ENCODE measurements at places on chromosomes 1 and 21. TPM values are rescaled to one million over a fixed set of nuclear protein-coding genes. Genes with fewer than 3 reads are reported as not detected.

DNA sequence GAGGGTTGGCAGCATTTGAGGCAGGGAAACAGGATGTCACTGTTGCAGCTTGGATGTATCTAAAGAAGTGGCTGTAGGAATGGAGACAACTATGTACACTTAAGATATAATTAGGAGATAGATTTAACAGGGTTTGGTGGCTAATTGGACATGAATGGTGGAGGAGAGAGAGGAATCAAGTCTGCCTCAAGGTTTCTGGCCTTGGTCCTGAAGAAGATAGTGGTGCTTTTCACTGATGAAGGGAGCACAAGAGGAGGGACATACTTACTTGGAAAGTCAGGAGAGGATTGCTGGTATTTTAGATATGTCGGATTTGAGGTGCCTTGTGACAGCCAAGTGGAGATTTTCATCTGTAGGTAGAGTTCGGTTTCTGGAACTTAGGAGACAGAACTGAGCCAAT lies 123.9 kb downstream of the ST6GALNAC3 start:
- no peak for DNase-seq

RXFP4 gene
- total RNA-seq: not detected

GRCh38 chr1:36737038-36737555 lies 254.4 kb upstream of the CSF3R start:
- no peak for DNase-seq

GRCh38 chr1:204359474-204360255 lies at the start of gene PLEKHA6:
Gene PLEKHA6, minus strand, starts transcription at chr1:204359929. Its CDS starts 86,202 bp downstream, at chr1:204273727.
- no peak for DNase-seq

- no peak for DNase-seq
Observed at GRCh38 chr1:185560760-185561159, 173.4 kb upstream of the HMCN1 start.

DNA sequence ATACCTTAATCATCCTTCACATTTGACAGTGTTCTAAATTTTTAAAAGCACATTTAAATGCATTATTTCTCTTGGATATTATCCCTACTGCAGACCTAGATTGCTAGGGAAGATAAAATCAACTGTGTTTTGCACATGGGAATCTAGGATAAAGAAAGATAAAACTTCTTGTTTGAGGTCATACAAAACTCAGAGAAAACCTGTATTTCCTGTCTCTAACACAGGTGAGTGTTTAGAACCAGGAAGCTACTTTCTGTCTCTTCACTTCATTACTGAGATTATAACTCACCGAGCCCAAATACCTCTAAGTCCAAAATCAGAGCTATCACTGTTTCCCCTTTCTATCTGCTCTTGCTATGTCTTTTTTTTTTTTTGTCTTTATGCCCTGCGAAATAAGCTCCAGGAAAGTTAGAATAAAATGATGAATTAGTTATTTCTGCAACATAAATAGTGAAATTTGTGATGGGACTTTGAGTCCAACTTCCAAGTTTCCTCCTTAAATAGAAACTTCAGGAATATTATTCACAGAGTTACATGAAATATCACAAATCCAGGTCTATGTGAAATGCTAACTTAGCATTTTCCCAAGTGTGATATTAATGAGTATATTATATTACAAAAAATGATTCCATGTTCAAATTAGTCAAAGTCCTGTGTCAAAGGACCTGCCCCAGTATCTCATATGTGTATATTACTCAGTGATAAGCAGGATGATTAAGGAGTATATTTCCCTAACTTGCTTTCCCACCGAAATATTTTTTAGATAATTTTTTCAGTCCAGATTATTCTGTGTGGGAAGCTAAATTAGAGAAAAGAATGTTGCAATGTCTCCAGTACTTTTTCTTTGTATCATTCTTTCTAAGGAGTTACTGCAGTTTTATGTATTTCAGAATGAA lies 226.4 kb downstream of the PLA2G4A start:
- no peak for DNase-seq

- peak; percentile 89 for DNase-seq
Observed at GRCh38 chr1:116498789-116499628, 71.8 kb downstream of the CD58 start.

DNA sequence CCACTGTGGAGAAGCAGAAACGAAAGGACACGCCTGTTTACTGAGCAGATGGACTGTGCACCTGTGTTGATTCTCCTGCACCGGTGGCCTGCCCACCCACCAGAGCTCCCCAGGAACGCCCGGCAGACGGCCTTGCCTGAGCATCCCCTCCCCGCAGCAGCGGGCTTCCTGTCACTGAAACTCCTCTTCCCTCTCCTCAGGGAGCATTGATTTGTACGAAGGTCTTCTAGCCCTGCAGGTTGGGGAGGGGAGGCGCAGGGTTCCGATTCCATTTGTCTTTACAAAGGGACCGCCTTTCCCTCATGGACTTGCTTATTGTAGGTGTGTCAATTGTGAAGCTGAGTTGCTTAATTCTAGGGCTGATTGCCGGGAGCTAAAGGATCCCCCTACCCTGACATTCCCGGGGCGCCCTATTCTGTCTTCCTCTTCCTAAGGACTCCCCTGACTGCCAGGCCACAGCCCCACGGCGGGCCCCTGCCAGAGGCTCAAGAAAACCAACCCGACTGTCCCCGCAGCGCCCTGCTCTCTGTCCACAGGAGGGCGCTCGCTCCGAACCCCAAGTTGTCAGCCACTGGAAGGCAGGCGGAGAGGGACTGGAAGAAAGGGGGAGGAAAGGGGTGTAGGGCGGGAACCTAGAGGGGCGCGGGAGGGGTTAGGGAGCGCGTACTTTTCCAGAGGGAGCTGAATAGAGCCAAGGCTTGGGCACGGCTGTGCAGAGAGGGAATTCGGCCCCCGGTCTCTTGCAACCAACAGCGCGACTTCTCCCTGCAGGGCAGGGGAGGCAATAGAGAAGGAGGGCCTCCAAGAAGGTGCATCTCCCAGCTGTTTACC lies 2.8 kb downstream of the S100A6 start:
- peak; percentile 77 for DNase-seq

DEPDC1 gene
- total RNA-seq: 27.6 TPM

DNA sequence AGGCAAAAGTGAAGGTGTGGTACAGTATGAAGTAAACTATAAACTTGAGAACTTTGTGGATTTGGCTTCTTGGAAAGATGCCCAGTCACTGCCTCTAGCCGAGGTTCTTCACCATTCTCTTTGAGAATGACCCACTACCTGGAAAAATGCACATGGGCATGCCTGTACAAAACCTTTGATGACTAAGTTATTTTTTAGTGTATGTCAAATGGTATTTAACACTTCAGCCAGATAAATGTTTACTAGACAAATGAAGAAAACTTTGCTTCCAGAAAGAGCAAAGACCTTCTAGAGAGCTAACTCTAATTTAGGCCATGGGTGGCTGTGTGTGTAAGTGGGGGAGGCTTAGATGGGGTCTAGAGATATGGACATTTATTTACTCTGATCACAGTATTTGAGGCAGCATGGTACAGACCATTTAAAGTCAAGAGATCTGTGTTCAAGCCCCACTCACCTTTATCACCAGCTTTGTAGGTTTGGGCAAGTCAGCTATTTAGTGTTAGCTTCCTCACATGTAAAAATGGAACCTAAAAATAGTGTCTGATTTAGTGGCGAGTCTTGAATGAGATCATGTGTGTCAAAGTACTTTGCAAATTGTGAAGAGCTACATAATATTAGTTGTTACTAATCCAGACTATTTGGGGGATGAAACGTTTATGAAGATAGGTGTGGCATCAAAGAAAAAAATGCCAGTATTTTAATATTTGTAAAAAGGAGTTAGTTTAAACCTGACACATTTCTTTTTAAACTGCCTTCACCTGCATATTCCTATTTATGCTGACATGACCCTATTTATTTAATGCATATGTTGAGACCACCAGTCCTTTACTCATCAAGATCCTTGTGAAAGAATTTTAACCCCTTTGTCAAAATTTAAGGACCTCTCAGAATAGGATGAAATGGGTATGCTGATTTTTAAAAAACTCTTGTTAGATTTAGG lies 20.2 kb downstream of the NFYC start:
- DNase-seq: no peak

AGBL4 gene
- not detected for total RNA-seq

- DNase-seq: no peak
Observed at GRCh38 chr1:46592823-46593222, 11.2 kb downstream of the MKNK1 start.

GRIK1 gene
- 0.11 TPM for total RNA-seq

- DNase-seq: no peak
Observed at GRCh38 chr21:25772686-25773085, 37.9 kb downstream of the GABPA start.

COL8A2 gene
- total RNA-seq: not detected

OPRD1 gene
- total RNA-seq: not detected

- no peak for DNase-seq
Observed at GRCh38 chr1:172704001-172704400, 45.1 kb downstream of the FASLG start.

CPLANE2 gene
- 4.9 TPM for total RNA-seq

GRCh38 chr1:212769459-212770167 lies 22.0 kb downstream of the NSL1 start:
- DNase-seq: no peak

DNA sequence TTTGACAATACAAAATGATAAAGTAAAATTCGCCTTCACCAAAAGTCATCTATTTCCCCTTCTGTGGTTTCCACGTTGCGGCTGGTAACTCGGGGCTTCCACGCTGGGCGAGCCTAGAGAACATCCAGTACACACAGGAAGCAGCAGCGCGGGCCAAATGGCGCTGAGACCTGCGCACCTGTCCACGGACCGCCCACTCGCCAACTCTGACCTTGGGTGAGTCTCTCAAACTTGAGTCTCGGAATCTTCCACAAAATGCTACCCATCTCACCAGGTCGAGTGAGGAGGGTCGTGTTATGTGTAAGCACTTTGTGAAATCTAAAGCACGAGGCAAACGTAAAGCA lies 820 bp upstream of the TTF2 start:
- DNase-seq: peak; percentile 40

GRCh38 chr21:28828981-28829380 lies 163.7 kb downstream of the LTN1 start:
- DNase-seq: no peak

DNA sequence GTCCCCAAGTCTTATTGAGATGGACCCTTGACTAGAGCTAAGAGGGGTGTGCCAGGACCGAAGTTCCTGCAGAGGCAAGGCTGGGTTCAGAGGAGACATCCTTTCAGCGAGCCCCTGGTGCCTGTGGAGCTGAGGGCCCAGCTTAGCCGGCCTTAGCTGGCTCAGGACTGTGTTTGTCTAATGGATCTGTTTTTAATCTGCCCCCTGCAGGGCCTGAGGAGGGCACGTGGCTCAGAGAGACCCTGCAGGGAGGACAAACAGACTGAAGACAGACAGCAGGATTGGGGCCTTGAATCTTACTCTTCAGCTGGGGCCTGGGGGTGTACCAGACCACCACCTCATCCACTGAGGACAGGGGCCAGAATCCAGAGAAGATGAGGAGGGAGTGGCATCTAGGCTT lies 1.6 kb downstream of the CRABP2 start:
- DNase-seq: no peak

DNA sequence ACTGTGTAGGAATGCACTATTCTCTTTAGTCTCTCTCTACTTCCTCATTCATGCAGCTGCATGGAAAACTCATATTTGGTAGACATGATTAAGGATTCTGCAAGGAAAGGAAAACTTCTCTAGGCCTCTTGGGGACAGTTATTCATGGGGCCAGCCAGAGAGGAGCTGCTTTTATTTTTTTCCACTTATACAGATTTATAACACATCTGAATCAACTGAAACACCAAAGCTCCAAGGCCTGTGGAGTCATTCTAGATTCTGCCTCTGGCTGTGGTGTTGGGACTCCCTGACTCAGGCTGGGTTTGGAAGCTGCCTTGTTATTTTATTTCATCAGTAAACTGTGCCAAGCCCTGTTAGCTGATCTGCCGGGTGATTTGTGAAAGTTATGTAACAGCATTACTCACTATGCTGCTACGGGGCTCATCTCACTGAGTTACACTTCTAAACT lies 83.9 kb upstream of the EDEM3 start:
- DNase-seq: no peak

DNA sequence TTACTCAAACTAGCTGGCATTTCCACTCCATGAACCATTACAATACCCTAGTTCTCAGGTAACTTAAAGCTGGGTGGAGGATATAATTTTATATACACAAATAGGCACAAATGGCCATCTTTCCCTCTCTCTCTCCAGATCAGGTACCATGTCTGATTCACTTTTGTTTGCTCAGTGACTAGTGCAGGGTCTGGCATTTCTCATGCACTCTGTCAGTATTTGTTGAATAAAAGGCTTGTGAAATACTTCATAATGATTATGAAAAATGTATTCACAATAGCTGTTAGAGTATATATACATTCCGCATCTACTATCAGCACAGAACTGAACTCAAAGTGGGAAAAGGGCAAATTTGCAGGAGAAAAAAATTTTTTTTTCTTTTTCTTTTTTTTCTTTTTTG lies 510.2 kb upstream of the USP24 start:
- no peak for DNase-seq

NKAIN1 gene
- 5.1 TPM for total RNA-seq

GRCh38 chr1:31981972-31982371 lies 31.7 kb upstream of the KHDRBS1 start:
- no peak for DNase-seq

SPAG17 gene
- total RNA-seq: not detected

ADGRL4 gene
- total RNA-seq: not detected

PYHIN1 gene
- not detected for total RNA-seq

FAM177B gene
- not detected for total RNA-seq

DNA sequence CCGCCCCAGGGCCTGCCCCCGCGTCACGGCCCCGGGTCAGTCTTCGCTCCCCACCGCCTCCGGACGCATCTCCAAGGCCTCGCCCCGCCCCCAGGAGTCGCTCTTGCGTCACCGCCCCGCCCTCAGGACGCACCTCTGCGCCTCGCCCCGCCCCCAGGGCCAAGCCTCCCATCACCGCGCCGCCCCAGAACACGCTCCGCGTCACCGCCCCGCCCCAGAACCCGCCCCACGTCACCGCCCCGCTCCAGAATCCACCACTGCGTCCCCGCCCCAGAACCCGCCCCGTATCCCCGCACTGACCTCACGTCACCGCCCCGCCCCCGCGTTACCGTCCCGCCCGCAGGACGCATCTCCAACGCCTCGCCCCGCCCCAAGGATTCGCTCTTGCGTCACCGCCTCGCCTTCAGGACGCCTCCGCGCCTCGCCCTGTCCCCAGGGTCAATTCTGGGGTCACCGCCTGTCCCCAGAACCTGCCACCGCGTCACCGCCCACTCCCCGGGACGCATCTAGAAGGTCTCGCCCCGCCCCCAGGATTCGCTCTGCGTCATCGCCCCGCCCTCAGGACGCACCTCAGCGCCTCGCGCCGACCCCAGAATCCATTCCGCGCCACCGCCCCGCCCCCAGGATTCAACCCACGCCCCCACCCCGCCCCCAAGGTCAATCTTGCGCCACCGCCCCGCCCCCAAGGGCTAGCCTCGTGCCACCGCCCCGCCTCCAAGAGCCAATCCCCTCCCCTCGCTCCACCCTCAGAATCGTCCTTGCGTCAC lies 451 bp upstream of the CASP9 start:
- DNase-seq: peak; percentile 93

All from SK-MEL-5 (cell line).